ENCODE measurements at places on chromosomes 2 and 18.

DNA sequence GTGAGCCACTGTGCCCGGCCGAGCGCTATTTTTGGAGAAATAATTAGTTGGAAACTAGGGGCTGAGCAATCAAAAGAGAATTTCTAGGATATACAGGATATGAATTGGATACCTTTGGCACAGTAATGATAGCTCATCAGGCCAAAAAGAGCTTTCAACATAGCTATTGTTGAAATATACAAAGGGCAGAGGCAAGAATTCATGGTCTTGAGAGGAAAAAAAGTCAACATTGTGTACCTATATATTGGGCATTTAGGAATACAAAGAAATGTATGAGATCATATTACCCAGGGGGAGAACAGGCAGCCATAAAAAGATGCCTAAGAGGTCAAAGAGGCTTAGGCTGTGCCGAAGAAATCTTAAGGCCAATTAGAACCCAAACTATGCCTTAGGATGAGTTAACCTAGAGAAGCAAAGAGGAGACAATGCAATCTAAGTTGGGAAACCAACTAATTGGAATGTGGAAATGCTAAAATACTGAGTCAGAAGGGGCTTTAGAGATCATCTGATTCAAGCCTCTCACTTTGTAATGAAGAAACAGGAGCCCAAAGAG, 99.0 kb downstream of the RBBP8 start:
- H3K27ac ChIP-seq: peak overlapping the region; percentile 27
- peak; percentile 84 for DNase-seq
- no peaks in the 10 kb centered on the region for H3K4me1 ChIP-seq

DNA sequence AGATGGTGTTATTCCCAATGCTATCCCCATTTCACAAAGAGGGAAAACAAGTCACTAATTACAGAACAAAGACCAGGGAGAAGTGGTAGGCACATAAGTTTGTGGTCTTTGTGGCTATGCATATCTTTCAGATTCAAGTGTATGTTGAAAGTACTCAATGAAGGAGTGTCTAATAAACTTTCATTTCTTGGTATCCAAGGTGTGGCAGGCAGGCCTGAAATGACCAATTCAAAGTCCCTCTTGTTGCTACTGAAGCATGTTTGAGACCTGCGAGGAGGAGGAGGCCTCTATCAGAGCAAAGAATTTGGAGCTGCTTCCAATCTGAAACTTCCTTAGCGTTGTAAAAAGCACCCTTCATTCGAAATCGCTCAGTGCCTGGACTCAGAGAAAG, 60.9 kb upstream of the KLF7 start:
- no peaks in the 10 kb centered on the region for H3K27me3 ChIP-seq
- H3K4me3 ChIP-seq: no peak overlapping the region
- peaks cover 4% of the 10 kb centered on the region for H3K4me1 ChIP-seq
- H3K27ac ChIP-seq: no peak overlapping the region
- DNase-seq: no peak
- no peaks in the 10 kb centered on the region for H3K36me3 ChIP-seq

GRCh38 chr2:126970583-126970982, 71.9 kb downstream of the TEX51 start:
- H3K36me3 ChIP-seq: no peaks in the 10 kb centered on the region
- no peaks in the 10 kb centered on the region for H3K27me3 ChIP-seq
- no peak overlapping the region for H3K4me3 ChIP-seq
- H3K27ac ChIP-seq: no peak overlapping the region

GRCh38 chr2:212223696-212224095, 314.9 kb downstream of the ERBB4 start:
- H3K4me3 ChIP-seq: no peak overlapping the region
- H3K4me1 ChIP-seq: no peaks in the 10 kb centered on the region
- no peak overlapping the region for H3K27ac ChIP-seq
- DNase-seq: no peak
- H3K36me3 ChIP-seq: no peaks in the 10 kb centered on the region

DNA sequence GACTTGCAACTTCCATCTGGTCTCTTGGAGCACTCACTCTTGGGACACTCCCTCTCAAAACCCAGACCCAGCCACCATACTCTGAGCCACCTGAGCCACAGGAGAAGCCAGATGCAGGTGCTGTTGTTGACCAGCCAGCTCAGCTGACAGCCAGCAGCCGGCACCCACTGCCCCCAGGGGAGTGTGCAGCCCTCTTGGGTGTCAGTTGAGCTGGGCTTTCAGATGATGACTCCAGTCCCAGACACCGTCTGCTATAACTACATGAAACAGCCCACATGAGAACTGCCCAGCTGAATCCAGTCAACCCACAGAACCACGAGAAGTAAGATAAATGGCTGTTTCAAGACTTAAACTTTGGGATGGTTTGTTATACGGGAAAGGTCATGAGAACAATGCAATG, 10.7 kb upstream of the IGFBP2 start:
- peak; percentile 62 for DNase-seq
- no peak overlapping the region for H3K4me3 ChIP-seq
- no peaks in the 10 kb centered on the region for H3K27me3 ChIP-seq
- H3K27ac ChIP-seq: no peak overlapping the region
- H3K36me3 ChIP-seq: no peaks in the 10 kb centered on the region
- H3K4me1 ChIP-seq: peaks cover 14% of the 10 kb centered on the region

DNA sequence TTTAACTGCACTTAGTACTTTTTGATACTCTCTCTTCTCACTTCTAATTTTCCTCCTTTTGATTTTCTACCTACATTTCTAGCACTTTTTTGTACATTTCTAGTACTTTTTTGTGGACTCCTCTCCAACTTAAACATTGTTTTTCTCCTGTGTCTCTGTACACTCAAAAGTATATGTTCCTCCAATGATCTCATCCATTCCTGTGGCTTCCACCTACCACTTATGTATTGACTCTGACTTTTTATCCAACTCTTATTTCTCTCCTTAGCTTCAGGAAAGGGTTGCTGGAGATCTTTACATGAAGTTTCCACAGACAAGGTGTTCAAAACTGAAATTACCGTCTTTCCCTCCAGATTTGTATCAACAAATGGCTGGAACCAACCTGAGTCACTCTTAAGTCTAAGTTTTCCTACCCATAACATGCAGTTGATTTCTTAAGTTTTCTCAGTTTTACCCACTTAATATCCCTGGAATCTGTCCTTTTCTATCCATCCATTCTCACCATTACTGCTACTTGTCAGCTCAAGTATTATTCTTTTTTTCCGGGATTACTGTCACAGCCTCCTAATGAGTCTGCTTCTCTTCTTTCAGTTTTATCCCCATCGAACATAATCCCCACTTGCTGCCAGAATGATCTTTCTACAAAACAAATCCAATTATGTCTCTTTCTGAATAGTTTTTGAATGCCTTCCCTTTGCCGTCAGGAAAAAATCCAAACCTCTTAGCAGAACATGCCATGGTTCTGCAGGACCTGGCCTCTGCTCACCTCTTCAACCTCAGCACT, 22.6 kb upstream of the PELI1 start:
- no peaks in the 10 kb centered on the region for H3K36me3 ChIP-seq
- no peak overlapping the region for H3K4me3 ChIP-seq
- no peak overlapping the region for H3K27ac ChIP-seq
- no peaks in the 10 kb centered on the region for H3K4me1 ChIP-seq
- H3K27me3 ChIP-seq: no peaks in the 10 kb centered on the region

- no peak overlapping the region for H3K4me3 ChIP-seq
- H3K27ac ChIP-seq: no peak overlapping the region
- H3K36me3 ChIP-seq: no peaks in the 10 kb centered on the region
- no peak for DNase-seq
- H3K27me3 ChIP-seq: no peaks in the 10 kb centered on the region
Observed at GRCh38 chr2:232273903-232274643, 104.5 kb upstream of the ALPP start.

GRCh38 chr18:24862201-24862816, 401.9 kb downstream of the HRH4 start:
- H3K27ac ChIP-seq: no peak overlapping the region
- no peak overlapping the region for H3K4me3 ChIP-seq
- no peaks in the 10 kb centered on the region for H3K27me3 ChIP-seq
- no peaks in the 10 kb centered on the region for H3K4me1 ChIP-seq
- DNase-seq: no peak

DNA sequence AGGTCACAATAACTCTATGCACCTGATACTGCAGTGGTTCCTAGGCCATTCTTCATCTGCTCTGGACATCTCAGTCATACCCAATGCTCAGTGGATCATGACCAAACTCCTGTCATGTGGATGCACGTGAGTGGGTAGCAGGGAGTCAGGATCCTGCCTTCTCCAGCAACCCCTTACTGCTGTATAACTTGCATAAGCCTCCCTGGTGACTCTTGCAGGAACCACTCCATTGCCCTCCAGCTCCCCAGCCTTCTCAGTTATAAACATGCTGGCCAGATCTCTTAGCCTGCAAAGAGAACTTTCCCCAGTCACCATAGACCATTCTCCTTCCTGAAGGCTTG, 98.6 kb upstream of the ZNF397 start:
- H3K27me3 ChIP-seq: no peaks in the 10 kb centered on the region
- no peaks in the 10 kb centered on the region for H3K36me3 ChIP-seq
- no peaks in the 10 kb centered on the region for H3K4me1 ChIP-seq
- no peak overlapping the region for H3K27ac ChIP-seq
- no peak for DNase-seq

All from trophoblast cell (in vitro differentiated cells and primary cell).